Progenitor cell of endocrine pancreas (in vitro differentiated cells): ENCODE measurements at places on chromosomes 1 and 21.

GRCh38 chr1:71882226-71882625 lies 400.1 kb downstream of the NEGR1 start:
- H3K36me3 ChIP-seq: no peaks in the 10 kb centered on the region
- peaks cover 13% of the 10 kb centered on the region for H3K4me1 ChIP-seq
- H3K27me3 ChIP-seq: no peaks in the 10 kb centered on the region

- no peak overlapping the region for H3K27ac ChIP-seq
- no peak overlapping the region for H3K4me3 ChIP-seq
- no peak for DNase-seq
Measured at GRCh38 chr1:12065872-12066271, 2.8 kb downstream of the TNFRSF8 start.

GRCh38 chr1:2533365-2533764 lies 3.3 kb upstream of the HES5 start:
- no peak overlapping the region for H3K4me3 ChIP-seq
- H3K27me3 ChIP-seq: peaks cover 48% of the 10 kb centered on the region
- H3K36me3 ChIP-seq: no peaks in the 10 kb centered on the region
- no peak overlapping the region for H3K27ac ChIP-seq

GRCh38 chr1:111732718-111733117 lies 6.5 kb downstream of the INKA2 start:
- H3K36me3 ChIP-seq: no peaks in the 10 kb centered on the region
- no peak overlapping the region for H3K4me3 ChIP-seq
- no peak overlapping the region for H3K27ac ChIP-seq
- no peak for DNase-seq
- peaks cover 10% of the 10 kb centered on the region for H3K4me1 ChIP-seq

DNA sequence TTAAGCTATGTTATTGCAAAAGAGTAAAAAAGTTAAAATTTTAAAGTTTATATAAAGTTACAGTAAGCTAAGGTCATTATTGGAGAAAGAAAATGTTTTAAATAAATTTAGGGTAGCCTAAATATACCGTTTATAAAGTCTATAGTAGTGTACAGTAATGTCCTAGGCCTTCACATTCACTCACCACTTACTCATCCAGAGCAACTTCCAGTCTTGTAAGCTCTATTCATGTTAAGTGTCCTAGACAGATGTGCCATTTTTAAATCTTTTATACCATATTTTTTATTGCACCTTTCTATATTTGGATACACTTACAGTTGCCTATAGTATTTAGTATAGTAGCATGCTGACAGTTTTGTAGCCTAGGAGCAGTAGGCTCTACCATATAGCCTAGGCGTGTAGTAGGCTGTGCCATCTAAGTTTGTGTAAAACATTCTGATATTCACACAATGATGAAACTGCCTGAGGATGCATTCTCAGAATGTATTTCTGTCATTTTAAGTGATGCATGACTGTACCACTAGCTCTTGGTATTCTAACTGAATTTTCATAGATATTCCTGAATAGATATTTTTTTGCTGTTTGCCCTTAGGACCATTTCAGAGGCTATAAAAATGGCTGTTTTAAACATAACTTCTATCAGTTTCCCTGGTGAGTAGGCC lies 26.8 kb downstream of the PPP2R5A start:
- H3K4me3 ChIP-seq: no peak overlapping the region
- no peak for DNase-seq
- H3K36me3 ChIP-seq: peaks cover 18% of the 10 kb centered on the region
- no peak overlapping the region for H3K27ac ChIP-seq
- peaks cover 5% of the 10 kb centered on the region for H3K4me1 ChIP-seq

GRCh38 chr1:207316141-207316540 lies 5.3 kb upstream of the CD55 start:
- H3K4me1 ChIP-seq: peaks cover 22% of the 10 kb centered on the region

DNA sequence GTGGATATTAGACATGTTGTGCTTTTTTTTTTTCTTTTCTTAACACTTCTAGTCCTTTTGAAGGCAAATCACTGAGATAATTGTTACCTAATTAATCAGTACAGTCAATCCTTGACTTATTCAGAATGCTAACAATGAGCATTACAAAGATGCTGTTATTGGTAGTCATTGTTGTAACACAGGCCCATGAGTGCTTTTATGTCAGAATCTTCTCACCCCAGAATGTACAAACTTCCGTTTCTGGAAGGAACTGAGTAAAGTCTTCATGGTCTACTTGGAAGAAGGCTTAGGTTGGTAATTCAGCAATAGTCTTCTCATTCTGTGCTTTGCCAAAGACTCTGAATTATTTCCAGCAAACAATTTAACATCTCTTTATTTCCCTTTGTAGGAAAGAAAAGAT lies 3.1 kb downstream of the KCNK1 start:
- peaks cover 6% of the 10 kb centered on the region for H3K36me3 ChIP-seq
- no peak overlapping the region for H3K27ac ChIP-seq
- no peak overlapping the region for H3K4me3 ChIP-seq
